Tracheal epithelial cell (primary cell): ENCODE measurements at places on chromosomes 6 and 20. TPM values are rescaled to one million over a fixed set of nuclear protein-coding genes. Genes with fewer than 3 reads are reported as not detected.

ERVFRD-1 gene
- total RNA-seq = not detected in 2 replicates

GLO1 gene
- total RNA-seq = 145 and 146 TPM in 2 replicates

OR10C1 gene
- not detected in 2 replicates for total RNA-seq

IP6K3 gene
- 0.24 TPM in 1 of 2 replicates, not detected in the other for total RNA-seq

SPACA1 gene
- not detected in 2 replicates for total RNA-seq

TTLL9 gene
- total RNA-seq = not detected in 2 replicates

SAMD3 gene
- not detected in 2 replicates for total RNA-seq

PI16 gene
- total RNA-seq = under 0.01 TPM in 1 of 2 replicates, not detected in the other

TNNC2 gene
- 0.43 TPM in 1 of 2 replicates, not detected in the other for total RNA-seq

C6orf163 gene
- total RNA-seq = 1.4 TPM in 1 of 2 replicates, not detected in the other

GPANK1 gene
- total RNA-seq = 7.0 and 12.0 TPM in 2 replicates

SALL4 gene
- 0.24 and 0.64 TPM in 2 replicates for total RNA-seq

SRMS gene
- 0.43 TPM in 1 of 2 replicates, not detected in the other for total RNA-seq

SAMD5 gene
- 0.48 and 2.1 TPM in 2 replicates for total RNA-seq

NHSL1 gene
- 8.1 and 10.6 TPM in 2 replicates for total RNA-seq
